ENCODE measurements at places on chromosomes 4 and X.

DNA sequence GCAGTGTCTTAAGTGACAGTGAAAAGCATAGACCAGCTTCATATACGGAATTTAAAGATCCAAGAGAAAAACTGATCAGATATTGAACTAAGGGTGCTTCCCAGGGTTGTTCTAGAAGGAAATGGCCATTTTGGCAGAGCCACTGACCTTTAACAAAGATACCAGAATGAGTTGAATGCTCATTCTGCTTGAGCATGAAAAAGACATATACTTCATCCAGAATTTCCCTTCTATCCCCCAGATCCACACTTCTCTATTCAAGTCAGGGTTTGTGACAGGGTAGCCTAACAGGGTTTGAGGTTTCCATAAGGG is 45.6 kb upstream of the FAM9C start:
- DNase-seq = no peak

DNA sequence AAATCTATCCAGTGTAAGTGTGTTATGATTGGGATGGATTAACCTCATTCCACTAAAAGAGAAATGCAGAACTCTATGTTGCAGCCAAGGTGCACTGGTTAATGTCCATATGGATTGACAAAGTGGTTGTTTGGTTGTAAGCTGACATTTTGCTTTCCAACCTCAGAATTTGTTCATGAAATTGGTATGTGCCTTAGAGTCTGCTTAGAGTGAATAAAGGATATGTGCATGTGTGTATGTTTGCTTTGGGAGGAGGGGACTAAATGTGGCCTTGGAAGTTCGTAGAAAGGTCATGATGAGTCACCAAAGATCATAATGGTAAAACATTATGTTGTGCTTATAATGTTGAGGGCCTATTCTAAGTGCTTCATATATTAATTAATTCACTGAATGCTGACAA is 44.1 kb upstream of the MBNL3 start:
- peak; percentile 0 for DNase-seq

- no peak for DNase-seq
Measured at GRCh38 chr4:43234626-43235415, 342.3 kb downstream of the GRXCR1 start.

- DNase-seq = no peak
Measured at GRCh38 chr4:74087481-74087880, 11.5 kb downstream of the CXCL2 start.

DNA sequence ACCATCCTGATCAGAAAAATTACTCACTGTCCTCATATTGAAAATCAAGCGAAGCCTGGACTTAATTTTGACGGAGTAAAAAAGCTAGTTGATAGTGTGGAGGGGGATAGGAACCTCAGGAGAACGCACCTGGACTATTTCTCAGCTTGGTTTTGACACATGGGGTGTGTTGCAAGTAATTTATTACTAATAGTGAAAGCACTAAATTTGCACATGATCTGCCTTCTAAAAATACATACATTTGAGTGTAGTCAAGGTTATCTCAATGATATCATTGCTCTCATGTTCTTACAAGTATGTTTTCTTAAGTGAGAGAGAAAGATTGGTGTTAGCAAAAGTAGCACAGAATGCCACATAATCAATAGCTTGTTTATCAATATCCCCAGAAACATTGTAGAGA is 29.5 kb downstream of the LRIT3 start:
- no peak for DNase-seq

DNA sequence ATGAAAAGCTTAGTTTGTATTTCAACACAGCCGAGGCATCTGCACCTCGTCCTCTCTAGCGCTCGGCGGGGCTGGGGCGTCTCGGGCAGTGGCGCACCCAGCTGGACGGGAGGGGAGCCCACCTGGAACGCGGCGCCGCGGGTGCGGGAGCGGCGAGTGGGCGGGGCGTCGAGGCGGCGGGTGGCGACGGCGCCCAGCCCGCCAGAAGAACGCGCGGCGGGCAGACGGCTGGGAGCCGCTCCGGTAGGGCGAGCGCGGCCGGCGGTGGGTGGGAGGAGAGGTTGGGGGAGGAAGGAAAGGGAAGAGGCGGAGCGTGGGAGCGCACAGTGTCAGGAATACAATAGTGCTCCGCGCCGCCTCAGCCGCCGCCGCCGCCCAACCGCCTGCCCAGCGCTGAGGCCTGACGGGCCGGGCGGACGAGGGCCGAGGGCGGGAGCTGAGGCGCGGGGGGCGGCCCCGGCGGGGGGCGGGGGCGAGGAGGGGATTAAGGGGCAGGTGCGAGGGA is at the start of gene JADE3:
TSS of gene JADE3 (plus strand) at position 324 of the 505 bp plus-strand sequence. CDS start 72,474 bp downstream, outside the sequence.
- no peak for DNase-seq

DNA sequence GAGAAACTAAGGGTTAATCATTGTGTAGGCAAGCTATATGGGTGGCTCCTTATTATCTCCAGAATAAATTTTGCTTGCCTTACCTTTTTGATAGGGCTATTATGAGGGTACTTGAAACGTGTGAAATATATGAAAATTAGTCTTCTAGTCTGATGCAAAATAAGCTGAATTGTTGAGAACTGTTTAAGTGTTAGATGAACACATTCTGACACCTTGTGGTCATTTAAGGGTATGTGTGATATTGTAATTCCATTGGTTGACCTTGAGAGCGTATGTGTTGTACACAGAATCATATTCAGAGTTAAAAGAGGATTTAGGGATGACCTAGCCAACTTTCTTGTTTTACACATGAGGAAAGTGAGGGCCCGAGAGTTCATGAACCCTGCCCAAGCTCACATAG is 44.6 kb upstream of the LINC00632 start:
- no peak for DNase-seq

DNA sequence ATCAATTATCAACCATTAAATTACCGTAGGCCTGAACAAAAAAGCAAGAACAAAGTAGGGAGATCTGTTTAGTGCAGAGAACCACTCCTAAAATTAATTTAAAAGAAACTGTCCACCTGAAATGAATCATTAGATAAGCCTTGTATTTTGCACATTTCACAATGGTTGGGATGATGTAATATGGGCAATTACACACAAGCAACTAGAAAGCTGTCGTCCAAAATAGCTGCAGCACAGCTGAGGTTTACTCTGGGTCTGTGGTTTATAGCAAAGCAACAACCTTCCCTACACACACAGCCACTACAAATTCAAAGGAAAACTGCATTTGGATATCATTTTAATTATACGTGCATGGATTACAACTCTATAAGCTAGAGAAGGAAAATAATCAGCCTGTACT is 28.5 kb downstream of the PCDH19 start:
- DNase-seq = no peak

GRCh38 chr4:94595880-94596483 is 144.2 kb downstream of the PDLIM5 start:
- no peak for DNase-seq

DNA sequence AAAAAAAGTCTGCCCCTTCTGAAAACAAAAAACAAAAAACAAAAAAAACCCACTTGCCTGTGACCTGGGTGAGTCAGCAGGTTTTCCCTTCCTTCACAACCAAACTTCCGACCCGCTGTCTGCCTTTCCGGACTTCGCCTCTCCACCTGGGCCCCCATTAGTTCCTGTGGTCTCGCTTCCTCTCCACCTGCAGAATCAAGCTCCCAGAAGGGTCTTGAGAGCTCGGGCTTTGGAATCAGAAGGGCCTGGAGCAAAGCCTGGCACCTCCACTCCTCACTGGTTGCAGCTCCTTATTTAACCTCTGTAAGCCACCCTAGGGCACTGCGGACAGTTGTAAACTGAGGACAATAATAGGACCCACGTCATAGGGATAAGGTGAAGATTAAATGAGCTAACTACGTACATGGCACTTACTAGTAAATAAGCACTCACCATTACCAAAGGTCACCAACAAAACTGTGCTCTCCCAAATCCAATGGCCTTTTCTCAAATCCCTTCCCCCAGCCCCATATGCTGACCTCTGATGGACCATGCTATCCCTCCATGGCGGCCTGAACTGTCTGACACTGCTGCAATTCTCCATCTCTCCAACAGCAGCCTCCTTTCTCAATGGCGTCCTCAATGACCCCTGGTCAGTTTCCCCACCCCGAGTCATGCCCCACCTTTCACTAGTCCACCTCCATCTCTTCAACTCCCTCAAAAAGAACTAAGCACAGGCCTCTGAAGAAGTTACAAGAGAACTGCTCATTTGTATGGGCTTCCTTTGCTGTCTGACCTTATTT is 64.2 kb downstream of the IRF2 start:
- no peak for DNase-seq

GRCh38 chr4:74444891-74445642 is at the start of gene AREG:
Gene AREG (plus strand): TSS chr4:74445136. CDS start chr4:74445346, 210 bp downstream.
- no peak for DNase-seq

DNA sequence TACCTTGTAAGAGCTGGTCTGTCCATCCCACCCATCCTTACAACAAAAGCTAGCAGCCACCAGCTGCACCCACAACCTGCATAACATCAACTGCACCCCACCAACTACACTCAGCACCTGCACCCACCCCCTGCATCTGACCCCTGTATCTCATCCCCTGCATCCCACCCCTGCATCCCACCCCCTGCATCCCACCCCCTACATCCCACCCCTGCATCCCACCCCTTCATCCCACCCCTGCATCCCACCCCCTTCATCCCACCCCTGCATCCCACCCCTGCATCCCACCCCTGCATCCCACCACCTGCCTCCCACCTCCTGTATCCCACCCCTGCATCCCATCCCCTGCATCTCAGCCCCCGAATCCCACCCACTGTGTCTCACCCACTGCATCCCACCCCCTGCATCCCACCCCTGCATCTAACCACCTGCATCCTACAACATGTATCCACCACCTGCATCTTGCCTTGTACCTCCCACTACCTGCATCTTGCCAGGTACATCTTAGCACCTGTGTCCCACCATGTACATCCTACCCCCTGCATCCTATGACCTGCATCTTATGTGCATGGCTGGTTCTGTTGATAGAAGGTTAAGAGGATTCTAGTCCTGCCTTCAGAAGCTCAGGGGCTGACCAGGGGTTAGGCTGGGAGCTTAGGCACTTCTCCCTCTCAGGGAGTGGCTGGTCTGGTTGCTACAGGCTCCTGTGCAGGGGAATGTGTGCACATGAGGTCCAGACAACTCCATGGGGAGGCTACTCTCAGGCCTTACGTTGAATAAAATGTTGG is 9.4 kb downstream of the TMEM271 start:
- no peak for DNase-seq

- DNase-seq = no peak
Measured at GRCh38 chr4:17578482-17578891, 1.5 kb downstream of the LAP3 start.

DNA sequence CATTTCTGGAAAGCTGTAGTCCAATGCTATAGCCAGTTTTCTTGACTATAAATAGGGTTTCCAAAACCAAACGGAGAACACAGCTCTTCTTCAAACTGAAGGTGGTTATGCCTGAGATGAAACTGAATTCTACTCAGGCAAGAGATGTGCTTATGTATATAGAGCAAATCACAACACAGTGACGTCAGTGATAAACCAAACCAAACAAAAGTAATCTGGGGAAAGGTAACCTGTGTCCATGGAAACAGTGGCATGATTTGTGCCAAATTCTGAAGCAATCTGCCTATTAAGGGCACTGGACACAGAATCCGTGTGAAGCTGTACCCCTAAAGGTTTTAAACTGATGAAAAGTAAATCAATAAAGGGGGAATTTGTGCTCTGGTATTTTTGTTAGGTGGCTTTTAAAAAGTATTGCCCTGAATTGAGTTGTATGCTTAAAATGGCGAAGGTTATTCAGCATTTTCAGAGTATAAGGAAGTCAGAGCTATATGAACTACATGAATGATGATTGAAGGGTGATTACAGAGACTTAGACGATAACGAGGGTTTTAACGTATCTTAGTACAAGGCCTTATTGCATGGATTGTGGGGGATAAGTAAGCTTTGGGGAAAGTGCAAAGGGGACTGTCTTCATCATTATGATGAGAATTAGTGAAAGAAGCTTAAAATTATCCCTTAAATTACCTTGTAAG is 38.6 kb downstream of the NPY5R start:
- no peak for DNase-seq

- DNase-seq = no peak
Measured at GRCh38 chrX:72306851-72307645, 1.3 kb upstream of the CITED1 start.

GRCh38 chr4:177225605-177226004 is 84.1 kb upstream of the NEIL3 start:
- no peak for DNase-seq

DNA sequence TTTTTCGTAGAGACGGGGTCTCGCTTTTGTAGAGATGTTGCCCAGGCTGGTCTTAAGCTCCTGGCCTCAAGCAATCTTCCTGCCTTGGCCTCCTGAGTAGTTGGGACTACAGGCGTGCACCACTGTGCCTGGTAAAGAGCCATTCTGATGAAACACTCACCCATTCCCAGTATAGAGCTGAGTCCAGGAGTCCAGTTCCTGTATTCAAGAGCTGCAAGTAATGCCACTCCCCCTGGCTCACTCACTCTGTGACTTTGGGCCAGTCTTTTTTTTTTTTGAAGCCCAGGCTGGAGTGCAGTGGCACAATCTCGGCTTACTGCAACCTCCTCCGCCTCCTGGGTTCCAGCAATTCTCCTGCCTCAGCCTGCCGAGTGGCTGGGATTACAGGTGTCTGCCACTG is 3.5 kb downstream of the CCDC22 start:
- DNase-seq = no peak

GRCh38 chr4:80367737-80368136 is 32.2 kb downstream of the CFAP299 start:
- no peak for DNase-seq

GRCh38 chr4:185779517-185779916 is 32.5 kb downstream of the SORBS2 start:
- DNase-seq = no peak

- DNase-seq = no peak
Measured at GRCh38 chr4:167290678-167291077, 56.4 kb upstream of the SPOCK3 start.

DNA sequence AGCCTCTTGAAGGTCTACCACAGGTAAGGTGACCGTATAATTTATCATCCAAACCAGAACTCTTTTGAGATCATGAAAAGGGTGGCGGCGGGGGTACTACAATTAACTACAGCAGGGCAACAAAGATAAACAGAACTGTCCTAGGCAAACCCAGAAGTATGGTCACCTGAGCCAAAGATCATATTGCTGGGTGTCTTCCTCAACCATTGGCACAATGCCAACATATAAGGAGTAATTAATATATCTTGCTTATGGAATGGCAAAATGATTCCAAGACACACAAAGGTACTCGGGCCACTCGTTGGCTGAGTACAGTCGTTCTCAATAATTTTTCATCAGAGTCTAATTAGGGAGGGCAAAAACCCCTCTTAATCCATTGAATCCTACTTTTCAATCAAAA is 273.3 kb downstream of the QDPR start:
- DNase-seq = no peak

GRCh38 chr4:114976901-114977300 is 136.5 kb downstream of the NDST4 start:
- DNase-seq = no peak

GRCh38 chr4:183907871-183908683 is 3.0 kb downstream of the STOX2 start:
- no peak for DNase-seq
